Stimulated activated CD4-positive, alpha-beta T cell treated with anti-CD3 and anti-CD28 coated beads, Interleukin-1b, Interleukin-23, amount 100 ng/mL, for 4 hours (primary cell): ENCODE measurements at places on chromosomes 12 and 14.

DNA sequence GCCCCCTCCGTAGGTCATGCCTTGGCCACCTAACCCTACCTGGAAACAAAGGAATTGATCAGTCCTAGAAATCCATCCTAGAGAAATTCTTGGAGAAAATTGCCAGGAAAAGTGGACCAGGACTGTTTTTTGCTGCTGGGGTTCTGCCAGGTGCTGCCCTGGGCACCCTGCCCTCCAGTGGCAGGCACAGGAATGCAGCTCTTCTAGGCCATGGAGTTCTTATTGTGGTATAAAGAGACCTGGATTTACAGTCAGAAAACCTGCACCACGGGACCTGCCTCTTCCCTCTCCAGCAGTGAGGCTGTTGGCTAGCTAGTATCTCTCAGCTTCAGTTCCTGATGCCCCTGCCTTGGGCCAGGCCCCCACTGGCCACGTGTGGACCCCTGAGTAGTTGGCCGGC is 59.7 kb downstream of the SLC24A4 start:
- DNase-seq, result no peak

DNA sequence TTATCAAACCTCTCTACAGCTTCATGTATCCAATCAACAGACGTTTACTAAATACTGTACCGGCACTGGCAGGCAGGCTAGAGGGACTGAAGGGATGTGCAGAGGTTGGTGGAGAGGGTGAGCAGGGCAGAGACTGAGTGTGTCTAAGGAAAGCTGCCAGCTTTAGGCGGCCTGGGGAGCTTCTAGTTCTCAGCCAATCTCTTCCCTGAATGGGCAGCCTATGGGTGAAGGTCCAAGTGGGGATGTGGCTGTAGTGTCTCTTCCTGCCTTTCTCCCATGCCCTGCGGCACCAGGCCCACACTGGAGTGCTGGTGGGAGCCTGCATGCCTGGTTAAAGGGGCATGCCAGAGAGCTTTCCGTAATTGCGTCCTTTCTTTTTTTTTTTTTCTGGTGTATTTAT is 239.8 kb downstream of the CACNA1C start:
- no peak for DNase-seq

DNA sequence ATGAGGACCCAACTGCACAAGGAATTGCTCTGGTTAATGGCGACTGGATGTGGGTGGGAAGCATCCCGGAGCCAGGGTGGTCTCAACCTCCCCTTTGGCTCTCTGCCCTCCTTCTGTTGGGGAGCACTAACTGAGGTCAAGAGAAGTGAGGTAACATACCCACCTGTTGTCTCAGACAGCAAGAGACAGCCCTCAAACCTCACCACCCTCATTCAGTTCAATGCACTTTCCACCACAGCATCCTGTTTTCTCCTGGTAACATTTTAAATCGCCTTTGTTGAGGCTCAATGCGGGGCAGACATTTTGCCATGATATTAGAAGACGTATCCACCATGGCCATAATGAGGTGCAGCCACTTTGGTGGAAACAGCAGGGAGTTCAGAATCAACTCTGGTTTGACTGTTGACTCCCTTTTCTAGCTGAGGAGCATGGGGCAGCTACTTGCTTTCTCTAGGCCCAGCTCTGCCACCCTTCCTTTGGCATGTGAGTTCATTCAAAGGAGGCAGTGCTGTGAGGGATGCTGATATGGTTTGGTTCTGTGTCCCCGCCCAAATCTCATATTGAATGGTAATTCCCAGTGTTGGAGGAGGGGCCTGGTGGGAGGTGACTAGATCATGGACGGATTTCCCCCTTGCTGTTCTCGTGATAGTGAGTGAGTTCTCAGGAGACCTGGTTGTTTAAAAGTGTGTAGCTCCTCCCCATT is 338.6 kb downstream of the PCNX1 start:
- DNase-seq, result no peak

GRCh38 chr12:109873653-109874052 is 6.7 kb downstream of the GLTP start:
- DNase-seq, result no peak

DNA sequence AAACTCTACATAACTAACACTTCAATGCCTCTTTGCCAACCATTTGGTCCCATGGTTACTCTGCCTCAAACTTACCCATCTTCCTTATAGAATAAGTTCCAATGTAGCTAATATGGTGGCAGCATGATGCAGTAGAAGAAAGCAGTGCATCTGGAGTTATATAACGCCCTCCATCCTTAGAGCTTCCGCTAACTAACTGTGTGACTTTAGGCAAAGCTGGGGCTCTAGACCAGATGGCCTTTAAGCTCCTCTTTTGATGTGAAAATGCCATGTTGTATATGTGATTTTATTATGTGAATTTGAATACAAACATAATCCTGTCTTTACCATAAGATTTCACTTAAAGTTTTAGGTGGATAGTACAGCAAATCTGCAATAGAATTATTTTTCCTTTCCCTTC is 6.1 kb downstream of the ABCD2 start:
- DNase-seq, result no peak

GRCh38 chr12:94038605-94039004 is 109.8 kb upstream of the PLXNC1 start:
- DNase-seq, result no peak

GRCh38 chr14:58816416-58817115 is 178.8 kb downstream of the DACT1 start:
- no peak for DNase-seq

DNA sequence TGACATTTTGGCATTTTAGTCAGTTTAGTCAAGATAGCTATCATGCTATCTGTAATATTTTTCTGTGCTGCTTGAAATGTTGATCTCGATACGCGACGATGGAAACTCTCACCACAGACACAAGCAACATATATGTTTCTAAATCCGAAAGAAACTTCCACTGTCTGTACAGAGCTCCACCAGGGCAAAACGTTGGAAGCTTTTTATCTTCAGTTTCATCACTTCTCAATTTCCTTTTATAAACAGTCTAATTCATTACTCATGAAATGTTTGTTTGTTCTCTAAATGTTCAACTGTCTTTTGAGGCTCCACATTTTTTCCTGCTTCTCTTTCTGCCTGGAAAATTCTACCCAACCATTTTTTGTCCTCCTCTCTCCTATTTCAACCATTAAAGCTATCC is 737.6 kb downstream of the SLC16A7 start:
- DNase-seq, result no peak

DNA sequence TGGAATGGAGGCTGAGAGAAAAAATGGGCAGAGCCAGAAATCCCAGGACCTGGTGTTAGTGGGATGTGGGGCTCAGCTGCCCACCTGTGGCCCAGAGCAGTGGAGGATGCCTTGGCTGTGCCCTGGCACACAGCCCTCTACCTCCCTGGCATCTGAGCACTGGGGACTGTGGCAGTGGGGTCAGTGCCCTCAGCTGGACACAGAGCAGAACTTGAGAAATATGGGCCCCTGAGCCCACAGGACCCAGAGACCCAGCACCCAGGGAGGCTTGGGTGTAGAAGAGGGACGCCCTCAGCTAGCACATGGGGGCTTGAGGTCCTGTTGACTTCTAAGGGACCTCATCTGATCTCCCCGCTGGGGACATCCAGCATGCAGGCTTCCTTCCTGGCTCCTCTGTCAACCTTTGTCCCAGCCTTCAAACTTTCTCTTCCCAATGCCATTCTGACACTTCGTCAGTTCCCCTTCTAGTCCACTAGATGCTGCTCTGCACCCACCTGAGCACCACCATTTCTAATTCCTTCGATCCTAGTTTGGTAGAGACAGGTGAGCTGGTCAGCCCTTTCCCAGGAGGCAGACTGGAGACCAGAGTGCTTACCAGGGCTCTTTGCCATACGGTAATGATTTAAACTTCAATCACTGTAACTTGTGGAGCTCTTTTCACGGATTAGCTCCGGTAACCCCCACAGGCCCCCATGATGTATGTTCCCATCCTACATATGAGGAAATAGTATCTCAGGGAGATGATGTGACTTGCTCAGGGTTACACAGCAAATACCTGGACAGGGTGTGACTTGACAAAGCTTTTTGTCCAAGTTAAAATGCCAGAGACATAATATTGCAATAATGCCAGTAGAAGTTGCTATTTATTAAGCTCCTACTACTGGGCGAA is 143.7 kb downstream of the ASCL4 start:
- no peak for DNase-seq

DNA sequence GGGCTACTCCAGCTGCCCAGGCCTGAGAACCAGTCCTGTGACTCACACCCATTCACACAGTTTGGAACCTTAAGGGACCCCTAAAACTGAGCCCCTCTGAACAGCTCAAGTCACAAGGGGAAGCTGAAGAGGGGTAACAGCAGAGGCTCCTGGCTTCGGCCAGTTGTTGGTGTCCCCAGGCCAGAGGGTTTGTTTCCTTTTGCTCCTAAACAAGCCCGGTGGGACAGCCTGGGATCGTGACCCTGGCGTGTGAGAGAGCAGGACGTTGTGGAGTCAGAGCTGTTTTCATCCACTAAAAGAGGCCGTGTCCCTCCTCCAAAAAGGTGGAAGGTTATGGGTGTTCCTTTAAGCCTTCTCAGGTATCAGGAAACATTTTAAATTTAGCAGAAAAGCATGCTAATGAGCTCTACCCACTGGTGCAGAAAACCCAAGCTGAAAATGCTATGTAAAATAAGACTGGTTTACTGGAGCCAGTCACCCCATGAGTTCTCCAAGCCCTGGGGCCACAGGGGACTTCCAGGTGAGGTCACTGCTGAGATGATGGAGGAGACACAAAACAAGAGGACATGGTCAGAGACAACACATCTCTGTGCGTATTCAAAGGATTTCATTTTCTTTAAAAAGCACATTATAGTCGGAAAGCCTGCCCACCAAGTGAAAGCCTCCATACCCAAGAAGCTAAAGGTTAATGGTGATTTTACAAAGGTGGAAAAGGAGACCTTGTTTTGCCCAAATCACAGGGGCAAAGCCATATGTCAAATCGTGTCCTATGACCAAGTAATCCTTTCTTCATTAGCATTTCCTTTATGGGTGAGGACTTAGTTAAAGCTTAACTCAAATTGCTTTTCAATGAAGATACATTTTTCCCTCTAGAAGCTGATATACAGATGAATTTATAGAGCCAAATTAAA is 14.1 kb downstream of the PRKAB1 start:
- DNase-seq, result no peak

GRCh38 chr14:101681795-101682194 is 79.7 kb upstream of the PPP2R5C start:
- DNase-seq, result no peak

DNA sequence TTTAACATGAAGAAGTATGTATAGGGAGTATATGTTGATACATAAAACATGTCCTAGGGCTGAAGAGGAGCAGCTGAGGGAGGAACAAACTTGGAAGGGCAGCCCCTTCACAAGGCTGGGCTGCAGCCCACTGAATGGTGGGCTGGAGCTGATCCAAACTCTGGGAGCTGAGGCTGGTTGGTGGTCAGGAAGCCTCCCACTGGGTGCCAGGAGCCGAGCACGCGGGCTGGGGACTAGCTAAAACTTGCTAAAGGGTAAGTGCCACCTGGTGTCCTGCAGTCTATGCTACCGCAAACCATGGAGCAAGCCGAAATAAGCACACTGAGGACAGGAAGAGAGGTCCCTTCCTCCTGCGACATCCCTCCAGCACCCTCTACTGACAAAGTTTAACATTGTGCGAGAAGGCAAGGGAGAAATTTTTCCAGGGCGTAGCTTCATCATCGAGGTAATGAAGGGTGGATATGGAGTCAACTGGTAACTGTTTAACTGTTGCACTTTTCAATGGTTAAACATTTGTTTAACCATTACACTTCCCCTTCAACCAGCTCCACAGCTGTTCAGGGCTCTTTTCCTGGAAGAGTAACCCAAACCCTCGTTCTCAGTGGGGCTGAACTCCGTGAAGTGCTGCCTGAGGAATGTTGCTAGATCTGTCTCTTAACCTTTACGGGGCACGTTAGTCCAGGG is 42.2 kb downstream of the EGLN3 start:
- no peak for DNase-seq

DNA sequence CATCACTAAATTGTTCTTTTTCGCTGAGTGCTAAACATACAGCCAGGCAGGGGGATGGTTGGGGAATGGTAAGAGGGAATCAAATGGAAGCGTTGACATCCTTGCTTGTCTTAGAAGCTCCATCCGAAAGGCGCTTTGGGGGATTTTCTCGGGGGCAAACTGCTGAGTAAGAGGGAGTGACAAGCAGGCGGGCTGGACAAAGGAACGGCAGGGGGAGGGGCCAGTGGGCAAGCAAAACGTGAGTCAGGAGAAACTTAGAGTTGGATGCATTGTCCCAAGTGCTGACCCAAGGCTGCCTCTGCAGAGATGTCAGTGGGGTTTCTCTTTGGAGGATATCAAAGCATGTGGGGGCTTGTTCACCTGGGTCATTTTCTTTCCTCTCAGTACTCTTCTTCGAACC is 480.5 kb downstream of the VRK1 start:
- no peak for DNase-seq

- no peak for DNase-seq
Observed at GRCh38 chr14:22882529-22883172, 371 bp upstream of the REM2 start.

- no peak for DNase-seq
Observed at GRCh38 chr12:95802482-95803270, 12.1 kb upstream of the NTN4 start.

- no peak for DNase-seq
Observed at GRCh38 chr12:14408208-14408607, 42.7 kb downstream of the ATF7IP start.

GRCh38 chr12:9342614-9343353 is 134.6 kb upstream of the PZP start:
- no peak for DNase-seq

- no peak for DNase-seq
Observed at GRCh38 chr12:11771895-11772502, 122.5 kb downstream of the ETV6 start.

- no peak for DNase-seq
Observed at GRCh38 chr14:25103820-25104219, 53.9 kb upstream of the STXBP6 start.

DNA sequence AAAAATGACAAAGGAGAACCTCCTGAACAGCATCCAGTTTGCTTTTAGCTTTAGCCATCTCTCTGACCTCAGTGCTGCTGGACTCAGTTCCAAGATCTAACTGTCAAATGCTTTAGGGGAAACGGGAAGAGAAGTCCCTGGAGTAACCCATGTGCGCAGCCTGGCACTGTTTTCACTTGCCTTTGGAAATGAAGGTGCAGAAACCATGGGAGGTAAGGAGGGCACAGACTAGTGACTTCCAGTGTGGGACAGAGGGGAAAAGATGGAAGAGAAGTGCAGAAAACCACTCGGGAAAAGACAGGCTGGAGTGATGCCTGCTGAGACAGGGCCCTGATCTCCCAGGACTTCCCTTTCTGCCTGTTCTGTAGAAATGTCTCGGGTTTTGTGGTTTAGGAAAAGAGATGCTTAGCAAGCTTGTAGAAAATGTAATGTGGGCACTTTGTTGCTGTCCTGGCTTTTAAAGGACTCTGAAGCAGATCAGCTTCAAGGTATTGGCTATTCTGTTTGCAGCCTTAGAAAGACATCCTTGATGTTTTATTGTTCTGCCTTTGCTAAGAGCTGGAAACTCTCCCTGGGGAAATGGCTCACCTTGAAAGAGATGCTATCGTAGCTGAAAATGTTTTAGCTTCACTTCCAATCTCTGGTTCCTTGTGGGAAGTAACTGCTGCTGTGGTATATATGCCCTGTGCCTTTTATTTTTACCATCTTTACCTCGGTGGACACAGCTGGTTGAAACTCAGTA is 124.6 kb upstream of the HIF1A start:
- DNase-seq, result no peak

GRCh38 chr12:65624554-65625086 is 199.7 kb upstream of the HMGA2 start:
- no peak for DNase-seq
